SIG-M5 (cell line): ENCODE measurements at places on chromosomes 1 and 21.

DNA sequence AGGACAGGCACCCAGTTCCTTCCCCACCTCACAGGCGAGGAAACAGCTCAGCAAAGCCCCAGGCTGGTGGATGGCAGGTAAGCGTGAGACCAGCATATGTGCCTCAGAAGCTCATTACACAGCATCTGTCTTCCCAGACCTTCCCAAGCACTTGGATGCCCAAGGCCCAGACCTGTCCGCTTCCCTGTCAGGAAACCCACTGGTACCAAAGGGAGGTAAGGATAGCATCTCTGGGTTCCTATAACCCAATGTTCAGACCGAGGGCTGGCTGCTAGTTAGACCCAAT lies 3.3 kb downstream of the POFUT2 start:
- DNase-seq, result no peak

- DNase-seq, result no peak
These were observed 55.2 kb downstream of the PUM1 start for GRCh38 chr1:31010086-31010989.

DNA sequence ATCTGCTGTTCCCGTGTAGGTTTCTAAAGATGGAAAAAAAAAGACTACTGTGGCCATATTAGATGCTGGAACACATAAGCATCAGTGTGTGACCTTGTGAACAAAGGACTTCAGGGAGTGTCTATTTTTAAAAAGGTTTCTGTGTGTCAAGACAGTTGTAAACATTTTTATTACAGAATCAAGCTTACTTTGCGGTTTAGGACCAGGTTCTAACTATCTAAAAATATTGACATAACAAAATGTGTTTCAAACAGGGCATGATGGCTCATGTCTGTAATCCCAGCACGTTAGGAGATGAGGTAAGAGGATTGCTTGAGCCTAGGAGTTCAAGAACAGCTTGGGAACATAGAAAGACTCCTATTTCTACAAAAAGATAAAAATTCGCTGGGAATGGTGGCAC lies 7.1 kb upstream of the DDI2 start:
- no peak for DNase-seq

DNA sequence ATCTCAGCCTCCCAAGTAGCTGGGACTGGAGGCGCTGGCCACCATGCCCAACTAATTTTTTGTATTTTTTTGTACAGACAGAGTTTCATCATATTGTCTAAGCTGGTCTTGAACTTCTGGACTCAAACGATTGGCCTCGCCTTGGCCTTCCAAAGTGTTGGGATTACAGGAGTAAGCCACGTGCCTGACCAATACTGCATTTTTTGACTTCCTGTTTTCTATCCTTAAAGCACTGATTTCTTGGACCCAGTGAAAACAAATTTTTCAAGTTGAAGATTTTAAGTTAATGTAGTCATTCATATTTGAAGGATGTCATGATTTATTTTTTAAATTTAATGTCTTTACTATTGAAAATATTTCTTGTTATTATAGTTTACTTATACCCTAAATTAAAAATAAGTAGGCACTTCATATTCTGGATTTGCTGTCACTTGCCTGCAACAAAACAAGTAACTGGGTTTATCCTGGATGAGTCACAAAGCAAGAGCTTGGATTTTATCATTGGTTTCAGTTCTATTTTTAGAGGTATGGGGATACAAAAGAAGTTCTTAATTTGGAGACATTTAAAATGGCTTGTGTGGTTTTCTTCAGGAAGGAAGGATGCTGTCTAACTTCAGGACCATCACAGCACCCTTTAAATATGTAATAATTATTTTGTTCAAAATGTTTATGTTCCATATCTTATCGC lies 2.2 kb upstream of the VPS45 start:
- DNase-seq, result no peak
